DMS79 treated with DMSO at 0.1 percent for 48 hours (cell line): ENCODE measurements at places on chromosomes 7 and 10.
A peak's percentile ranks its signal among the peaks of the same experiment; 100 is the strongest.

- DNase-seq, result no peak
Measured at GRCh38 chr7:47031786-47032535, 550.0 kb downstream of the TNS3 start.

DNA sequence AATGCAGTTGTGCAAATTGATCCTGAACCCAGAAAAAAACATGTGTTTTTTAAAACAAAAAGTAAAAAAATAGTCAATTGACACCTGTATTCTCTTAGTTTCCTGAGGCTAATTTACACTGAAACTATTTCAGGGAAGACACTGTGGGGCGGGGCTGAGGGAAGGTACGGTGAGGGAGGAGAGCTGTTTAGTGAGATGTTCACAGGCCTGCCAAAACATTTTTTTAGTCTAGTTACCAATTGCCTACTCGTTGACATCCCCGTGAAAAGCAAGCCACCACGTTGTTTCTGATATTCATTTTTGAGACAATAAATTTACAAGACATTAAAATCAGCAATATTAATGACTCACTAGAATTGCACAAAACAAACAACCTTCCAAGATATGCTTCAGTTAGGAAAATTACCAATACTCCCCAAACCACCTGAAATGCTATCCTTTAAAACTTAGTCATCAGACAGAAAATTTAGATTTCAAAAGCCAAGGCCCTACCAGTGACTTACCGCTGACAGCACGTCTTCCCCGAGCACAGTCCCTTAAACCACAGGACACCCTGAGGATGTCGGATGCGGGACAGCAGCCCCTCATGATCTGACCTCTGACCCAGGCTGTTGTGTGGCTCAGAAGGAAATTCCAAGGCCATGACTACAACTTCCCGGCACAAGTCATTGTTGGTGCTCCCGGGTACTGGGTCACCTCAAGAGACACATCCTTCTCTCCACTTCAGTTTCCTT is 279.2 kb downstream of the PRPF18 start:
- DNase-seq, result no peak

GRCh38 chr7:51629206-51629605 is 312.6 kb upstream of the COBL start:
- no peak for DNase-seq

DNA sequence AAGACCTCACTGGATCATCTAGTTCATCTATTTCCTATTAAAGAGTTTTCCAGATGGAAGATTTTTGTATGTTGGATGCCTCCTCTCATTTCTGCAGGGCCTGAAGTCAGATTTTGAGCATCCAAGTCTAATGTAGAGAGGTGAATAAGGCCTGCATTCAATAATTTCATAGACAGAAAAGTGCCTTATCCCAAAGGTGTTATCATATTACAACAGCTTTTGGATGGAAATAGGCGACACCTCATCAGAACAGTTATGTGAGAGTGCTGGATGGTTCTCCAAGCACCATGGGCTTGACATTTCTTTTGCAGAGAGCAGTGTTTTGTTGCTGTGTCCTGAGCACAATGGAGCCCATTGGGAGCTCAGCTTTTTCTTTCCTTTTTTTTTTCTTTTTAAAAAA is 162.4 kb upstream of the MEOX2 start:
- no peak for DNase-seq

DNA sequence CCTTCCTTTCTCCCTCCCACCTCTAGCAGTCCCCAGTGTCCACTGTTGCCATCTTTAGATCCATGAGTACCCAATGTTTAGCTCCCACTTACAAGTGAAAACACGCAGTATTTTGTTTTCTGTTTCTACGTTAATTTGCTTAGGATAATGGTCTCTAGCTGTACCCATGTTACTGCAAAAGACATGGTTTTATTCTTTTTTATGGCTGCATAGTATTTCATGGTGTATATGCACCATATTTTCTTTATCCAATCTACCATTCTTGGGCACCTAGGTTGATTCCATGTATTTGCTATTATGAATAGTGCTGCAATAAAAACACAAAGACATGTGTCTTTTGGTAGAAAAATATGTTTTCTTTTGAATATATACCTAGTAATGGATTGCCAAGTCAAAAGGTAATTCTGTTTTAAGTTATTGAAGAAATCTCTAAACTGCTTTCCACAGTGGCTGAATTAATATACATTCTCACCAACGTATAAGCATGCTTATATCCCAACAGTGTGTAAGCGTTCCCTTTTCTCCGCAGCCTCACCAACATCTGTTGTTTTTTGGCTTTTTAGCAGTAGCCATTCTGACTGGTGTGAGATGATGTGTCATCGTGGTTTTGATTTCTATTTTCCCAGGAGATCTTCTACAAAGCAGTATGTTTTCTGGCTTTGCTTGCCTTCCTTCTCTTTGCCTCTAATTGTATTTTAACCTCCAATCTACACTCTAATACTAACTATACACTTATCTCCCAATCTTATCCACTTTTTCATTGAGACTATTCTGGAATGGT is 179.5 kb upstream of the PHF14 start:
- no peak for DNase-seq

DNA sequence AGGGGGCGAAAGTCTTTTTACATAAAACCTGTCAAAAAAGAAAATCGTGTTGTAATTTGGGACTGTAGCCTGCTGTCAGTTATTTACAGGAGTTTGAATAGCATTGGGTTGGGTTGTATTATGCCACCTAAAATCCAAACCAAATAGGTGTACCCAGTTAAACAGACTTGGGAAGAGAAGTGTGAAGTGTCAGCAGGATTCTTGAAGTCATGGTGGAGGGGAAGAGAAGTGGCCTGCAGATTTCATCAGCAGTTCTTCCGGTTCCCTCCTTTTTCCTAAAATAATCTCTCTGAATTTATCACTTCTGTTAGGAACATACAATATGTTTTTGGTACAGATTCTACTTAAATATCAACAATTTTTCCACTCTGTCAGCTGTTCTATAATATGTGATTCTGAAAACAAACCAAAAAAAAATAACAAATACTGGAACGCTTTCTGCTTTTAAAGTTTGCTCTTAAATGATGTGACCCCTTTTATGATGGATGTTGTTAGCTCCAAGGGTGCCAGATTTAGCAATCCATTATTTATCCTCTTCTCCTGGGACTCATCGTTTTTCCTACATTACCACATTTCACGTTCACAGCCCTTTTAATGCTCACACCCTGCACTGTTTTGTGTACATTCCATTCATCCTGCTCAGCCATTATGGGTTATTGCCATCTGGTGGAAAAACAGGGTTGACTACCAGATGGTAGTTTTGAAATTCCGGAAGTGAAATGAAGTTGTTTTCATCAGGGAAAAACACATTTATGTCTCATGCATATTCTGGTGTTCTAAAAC is 18.7 kb upstream of the ARHGAP12 start:
- DNase-seq, result no peak

DNA sequence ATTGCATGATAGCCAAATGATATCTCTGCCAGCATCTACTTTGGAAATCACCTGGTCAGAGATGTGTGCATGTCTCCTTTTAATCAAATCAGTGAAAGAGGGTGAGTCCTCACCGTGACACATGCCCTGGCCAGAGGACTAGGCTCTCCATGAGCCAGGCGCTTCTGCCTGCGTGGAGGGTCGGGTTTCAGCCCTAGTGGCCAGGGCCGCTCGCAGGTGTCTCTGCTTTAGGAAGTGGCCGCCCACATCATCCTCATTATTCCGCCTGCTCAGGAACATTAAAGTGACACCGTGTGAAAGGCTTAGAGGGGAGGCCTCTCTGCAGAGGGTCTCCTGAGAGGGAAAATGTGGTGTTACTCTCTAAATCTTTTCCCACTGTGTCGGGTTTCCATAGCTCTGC is 173.6 kb upstream of the PRKCQ start:
- no peak for DNase-seq

- no peak for DNase-seq
Measured at GRCh38 chr10:52517012-52517411, 202.9 kb downstream of the DKK1 start.

GRCh38 chr10:35554461-35555056 is 50.6 kb upstream of the GJD4 start:
- no peak for DNase-seq

DNA sequence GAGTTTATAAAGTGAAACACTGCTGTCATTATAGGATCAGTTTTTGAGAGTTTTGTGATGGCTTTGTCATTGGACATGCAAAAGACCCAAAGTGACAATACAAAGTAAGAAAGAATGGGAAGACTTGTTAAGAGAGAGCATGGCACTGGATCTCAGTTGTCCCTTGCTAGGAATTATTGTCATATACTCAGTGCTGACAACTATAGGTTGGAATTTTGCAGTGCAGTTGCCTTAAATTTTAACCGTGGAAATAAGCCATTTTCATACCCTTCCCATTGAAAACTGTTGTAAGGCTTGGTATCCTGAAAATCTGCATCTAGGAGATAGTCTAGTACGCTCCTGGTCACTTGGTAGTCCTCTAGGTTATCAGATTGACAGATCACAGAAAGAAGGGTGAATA is 1156.7 kb downstream of the GATA3 start:
- DNase-seq, result no peak

- no peak for DNase-seq
Measured at GRCh38 chr10:30553626-30554439, 75.7 kb downstream of the LYZL2 start.

DNA sequence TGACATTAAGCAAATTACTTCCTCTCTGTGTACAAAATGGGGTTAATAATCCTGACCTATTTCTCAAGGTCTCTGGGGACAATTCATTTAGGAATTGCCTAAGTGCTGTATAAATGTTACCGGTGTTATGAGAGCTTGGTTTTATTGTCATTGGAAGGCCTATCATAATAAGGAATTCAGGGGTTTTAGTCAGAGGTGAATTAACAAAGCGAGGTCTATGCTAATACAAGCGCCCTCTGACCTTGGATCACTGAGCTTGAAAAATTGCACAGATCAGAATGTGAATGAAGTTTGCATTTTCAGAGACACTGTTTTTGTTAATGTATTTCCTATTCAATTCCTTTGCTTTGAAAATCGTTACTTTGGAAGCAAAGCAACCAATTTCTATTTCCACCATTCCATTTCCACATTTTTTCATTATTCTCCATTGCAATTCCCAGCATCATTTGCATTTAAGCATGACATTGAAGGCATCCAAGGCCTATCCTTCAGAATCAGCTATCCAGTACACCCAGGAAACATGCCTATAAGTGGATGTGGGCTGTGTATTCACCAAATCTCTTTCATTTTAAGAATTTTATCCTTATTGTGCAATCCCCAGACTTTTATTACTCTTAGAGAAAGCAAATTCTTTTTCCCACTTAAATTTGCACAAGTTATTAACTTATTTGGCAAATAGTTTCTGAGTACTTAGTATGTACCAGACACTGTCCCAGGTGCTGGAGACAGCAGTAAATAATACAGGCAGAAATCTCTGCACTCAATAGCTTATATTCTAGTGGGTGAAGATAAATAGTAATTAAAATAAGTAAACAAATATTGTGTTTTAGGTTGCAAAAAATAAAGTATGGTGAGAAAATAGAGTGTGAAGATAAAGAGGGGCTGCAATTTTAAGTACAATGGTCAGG is 133.1 kb downstream of the NRCAM start:
- DNase-seq, result peak; percentile 29

DNA sequence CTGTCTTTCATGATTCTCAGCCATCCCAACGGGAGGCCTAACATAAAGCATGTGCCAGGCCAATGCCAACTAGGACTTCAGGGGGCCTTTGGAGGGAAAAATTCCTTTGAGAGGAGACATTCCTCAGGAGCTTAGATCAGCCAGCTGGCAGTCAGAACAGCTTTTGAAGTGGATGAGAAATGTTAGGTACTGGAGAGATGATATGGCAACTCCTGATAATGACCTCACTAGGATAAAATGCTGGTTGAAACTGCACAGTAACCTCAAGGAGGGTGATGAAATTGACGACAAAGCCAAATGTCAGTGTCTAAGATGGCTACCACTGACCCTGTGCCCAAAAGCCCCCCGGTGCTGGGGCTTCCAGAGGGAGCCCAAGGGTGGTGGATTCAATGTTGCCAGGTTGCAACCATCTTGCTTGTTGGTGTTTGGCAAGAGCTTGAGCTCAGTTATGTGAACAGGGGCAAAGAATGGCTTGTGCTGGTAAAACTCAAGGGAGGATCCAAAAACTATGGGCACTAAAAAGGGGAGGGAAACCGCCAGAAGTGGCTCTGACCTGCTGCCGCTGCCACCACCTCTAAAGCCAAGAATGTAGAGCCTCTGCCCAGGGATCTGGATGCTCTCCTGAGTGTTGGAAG is 121.2 kb downstream of the UBE2H start:
- DNase-seq, result peak; percentile 24

DNA sequence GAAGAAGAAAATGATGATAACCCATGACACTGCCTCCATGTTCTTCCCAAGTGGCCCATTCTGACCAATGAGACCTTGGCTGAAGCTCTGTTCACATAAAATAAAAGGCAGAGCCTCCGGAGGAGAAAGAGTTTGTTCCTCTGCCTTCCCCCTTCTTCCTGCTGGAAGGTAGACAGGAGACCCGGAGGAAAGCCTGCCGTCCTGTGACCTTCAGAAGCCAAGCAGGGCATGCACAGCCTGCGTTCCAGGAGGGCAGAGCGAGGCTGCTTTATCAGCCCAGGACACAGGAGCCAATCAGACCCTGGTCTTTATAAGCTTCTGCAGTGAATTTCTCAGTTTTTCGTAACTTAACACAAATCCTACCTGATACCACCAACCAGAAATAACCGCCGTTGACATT is 8.6 kb upstream of the GRID1 start:
- DNase-seq, result no peak

GRCh38 chr10:78472551-78472890 is 438.9 kb downstream of the RPS24 start:
- no peak for DNase-seq

GRCh38 chr7:13262929-13263530 is 575.6 kb downstream of the ARL4A start:
- DNase-seq, result peak; percentile 34

GRCh38 chr7:2266911-2267310 is 24.9 kb downstream of the NUDT1 start:
- DNase-seq, result no peak

DNA sequence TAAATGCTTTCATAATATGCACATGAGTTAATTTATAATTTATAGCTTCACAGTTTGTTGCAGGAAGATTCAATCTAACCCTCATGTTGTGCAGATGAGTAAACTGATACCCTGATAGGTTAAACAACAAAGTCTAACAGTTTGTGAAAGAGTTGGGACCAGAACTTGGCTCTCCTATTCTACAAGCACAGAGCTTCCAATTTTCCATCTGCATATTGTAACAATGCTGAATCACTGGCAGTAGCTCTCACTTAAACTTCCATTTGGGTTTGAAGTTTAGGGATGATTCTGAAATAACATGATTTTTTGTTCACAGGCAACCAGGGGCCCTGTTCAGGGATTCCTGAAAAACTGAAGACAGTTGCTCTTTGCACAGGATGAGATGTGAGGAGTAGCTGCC is 179.3 kb downstream of the XPNPEP1 start:
- no peak for DNase-seq

- DNase-seq, result no peak
Measured at GRCh38 chr7:81361769-81362312, 408.0 kb downstream of the HGF start.
